ENCODE measurements at places on chromosomes 3 and 15.

- peak; percentile 96 for DNase-seq
Measured at GRCh38 chr15:73897441-73898261, 24.3 kb downstream of the TBC1D21 start.

DNA sequence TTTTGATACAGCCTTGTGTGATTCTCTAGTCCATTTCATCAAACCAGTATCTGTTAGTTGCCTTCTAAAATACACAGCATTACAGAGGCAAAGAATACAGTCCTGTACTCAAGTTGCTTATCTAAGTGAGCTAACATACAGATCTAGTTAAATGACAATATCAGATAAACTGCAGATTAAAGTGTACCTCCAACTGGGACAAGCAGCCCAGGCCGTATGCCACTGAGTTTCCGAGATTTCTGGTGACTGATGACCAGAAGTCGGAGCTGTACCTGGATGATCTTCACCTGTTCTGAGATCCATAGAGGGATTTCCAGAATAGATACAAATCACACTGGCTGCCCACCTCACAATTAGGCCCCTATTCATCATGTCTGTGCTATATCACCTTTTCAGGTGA, 6.3 kb upstream of the TRIM59 start:
- DNase-seq, result no peak

DNA sequence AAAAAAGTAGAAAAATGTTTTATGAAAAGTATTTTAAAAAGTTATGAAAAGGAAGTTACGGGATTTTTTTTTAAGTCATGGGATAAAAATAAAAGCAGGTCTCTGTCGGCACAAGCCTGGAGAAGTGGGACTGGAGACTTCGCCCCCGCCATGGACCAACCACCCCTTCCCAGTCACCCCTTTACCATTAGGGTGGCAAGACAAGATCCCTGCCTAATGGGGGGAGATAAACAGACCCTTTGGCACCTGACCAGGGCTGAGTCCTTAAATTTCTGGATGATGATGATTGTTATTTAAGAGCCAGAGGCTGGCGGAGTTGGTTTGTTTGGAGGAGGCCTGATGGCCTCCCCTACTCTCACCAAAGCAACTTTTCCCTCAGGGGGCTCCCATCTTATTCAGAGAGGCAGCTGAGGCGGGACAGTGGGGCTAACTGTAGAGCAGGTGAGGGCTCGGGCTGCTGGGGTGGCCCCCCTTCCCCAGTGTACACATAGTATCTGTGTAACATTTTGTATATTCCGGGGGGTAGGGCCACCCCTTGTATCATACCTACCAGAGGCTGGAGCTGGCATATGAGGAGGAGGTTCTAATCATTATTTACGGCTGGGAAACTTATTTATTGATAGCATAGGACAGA, 74.0 kb downstream of the ADAMTS7 start:
- no peak for DNase-seq

DNA sequence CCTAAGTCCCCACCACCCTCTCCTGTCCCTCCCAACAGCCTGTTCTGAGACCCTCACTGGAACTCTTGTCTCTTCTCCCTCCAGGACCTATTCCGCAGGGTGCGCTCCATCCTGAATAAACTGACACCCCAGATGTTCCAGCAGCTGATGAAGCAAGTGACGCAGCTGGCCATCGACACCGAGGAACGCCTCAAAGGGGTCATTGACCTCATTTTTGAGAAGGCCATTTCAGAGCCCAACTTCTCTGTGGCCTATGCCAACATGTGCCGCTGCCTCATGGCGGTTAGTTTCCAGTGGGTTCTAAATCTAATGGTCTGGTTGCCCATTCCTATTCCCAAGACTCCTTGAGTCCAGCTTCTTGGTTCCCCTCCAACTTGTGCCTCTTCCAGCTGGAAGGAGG, 9.3 kb downstream of the EIF4G1 start:
- no peak for DNase-seq

DNA sequence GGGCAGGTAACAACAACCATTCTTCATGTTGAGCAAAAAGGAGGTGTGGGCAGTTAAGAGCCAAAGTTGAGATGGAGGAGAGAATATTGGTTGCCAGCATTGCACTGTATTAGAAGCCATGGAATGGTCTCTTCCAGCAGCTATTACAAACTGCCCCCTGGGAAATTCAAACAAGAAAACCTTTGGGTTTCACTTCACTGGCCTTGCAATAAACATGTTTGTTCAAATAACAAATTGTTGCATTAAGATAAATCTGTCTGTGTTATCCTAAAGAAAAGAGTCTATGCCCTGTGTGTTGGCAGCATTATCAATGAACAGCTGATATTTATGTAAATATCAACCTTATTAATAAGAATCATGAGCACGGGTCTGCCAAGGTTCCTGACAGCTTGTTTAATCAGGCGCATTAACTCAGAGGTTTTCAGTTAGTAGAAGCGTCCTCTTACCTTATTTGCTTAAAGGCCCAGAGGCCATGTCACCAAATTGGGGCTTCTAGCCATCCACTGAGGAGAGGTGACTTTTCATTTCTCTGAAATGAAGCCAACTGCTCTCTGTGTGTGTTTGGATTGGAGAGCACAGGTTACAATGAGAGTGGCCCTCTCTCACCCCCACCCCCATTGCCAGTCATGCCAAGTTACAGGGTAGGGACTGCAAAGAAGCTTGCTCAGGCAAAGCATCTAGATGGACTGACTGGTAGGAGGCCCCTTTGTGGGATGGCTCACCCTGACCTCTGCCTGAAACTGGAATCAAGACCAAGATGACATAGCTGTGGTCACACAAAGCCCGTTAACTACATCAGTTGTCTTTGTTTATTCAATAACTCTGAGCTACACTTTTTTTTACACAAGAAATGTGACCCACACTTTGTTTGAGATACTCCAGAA, 10.5 kb downstream of the FILIP1L start:
- DNase-seq, result peak; percentile 56

DNA sequence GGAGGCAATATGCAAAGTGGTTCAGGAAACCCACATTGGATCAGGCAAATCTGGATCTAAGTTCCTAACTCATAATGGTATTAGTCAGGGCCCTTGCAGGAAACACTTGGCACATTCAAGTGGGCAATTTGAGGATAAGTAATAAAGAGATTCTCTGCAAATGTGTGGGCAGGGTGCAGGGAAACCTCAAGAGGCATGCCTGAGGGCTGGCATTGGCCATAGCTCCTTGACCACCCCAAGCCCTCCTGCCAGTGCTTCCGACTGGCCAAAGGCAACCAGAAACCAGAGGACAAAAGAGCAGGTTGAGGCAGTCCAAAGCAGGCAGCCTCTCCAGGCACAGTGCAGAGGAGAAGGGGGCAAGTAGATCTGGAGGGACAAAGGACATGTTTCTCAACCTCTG, 130.8 kb upstream of the SNTN start:
- no peak for DNase-seq

GRCh38 chr3:138898301-138898700, 48.6 kb downstream of the FOXL2 start:
- peak; percentile 19 for DNase-seq

- DNase-seq, result peak; percentile 5
Measured at GRCh38 chr3:65749066-65749465, 289.7 kb downstream of the MAGI1 start.

GRCh38 chr3:45795509-45795881, 841 bp downstream of the SLC6A20 start:
- DNase-seq, result no peak

DNA sequence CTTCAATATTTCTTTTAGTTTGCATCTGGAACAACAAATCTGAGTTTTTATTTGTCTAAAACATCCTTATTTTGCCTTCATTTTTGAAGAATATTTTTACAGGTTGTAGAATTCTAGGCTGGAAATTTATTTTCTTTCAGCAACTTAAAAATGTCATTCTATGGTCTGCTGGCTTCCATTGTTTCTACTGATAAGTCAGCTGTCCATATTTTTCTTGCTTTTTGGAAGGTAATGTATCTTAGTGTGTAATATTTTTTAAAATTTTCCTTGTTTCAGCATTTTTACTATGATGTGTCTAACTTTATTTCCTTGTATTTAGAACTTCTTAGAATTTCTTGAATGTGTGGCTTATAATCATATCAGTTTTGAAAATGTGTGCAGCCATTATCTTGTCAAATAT, 37.0 kb downstream of the SEMA6D start:
- peak; percentile 3 for DNase-seq

- no peak for DNase-seq
Measured at GRCh38 chr3:146554151-146554760, 9.8 kb upstream of the PLSCR1 start.

DNA sequence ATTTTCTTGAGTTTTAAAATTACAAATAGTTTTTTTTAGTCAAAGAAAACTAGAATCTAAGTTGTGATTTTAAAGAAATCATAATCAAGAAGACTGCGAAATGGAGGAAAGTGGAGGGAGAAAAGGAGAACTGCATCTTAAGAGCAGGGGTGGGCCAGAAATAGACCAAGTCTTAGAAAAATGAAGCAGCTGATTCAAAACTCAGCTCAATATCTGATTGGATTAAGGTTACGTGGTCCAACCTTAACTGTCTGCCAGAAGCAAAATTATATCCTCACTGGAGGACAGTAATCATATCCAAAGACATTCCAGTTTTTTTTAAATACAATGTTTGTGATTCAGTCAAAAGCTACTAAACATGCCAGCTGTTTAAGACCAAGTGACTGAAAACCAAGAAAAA, 41.4 kb downstream of the CHSY1 start:
- DNase-seq, result peak; percentile 59

GRCh38 chr3:36648241-36649034, 115.9 kb downstream of the DCLK3 start:
- DNase-seq, result peak; percentile 90

- DNase-seq, result no peak
Measured at GRCh38 chr3:49625071-49625470, 49.1 kb upstream of the APEH start.

GRCh38 chr3:97885931-97886824, 64.4 kb downstream of the CRYBG3 start:
- DNase-seq, result no peak

DNA sequence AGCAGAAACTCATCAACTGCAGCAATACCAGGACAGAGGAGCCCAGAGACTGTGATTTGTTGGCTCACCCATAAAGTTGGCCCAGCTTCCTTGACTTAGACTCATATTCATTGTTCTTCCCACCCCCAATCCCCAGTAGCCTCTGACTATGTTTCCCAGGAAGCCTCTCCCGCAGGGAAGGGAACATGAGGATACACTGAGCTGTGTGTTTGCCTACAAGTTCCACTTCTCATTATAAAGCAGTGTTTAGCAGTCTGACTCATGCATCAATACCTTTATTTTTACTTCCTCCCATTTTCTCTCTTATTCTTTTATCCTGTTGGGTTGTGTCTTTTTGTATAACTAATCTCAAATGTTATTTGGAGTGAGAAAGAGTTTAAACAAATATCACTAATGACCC, 111.6 kb upstream of the PHLDB2 start:
- DNase-seq, result peak; percentile 88

- DNase-seq, result no peak
Measured at GRCh38 chr3:157491136-157491535, 12.1 kb downstream of the VEPH1 start.

GRCh38 chr3:76429581-76430177, 610.2 kb upstream of the ROBO2 start:
- no peak for DNase-seq

GRCh38 chr3:8069471-8069870, 432.2 kb upstream of the LMCD1 start:
- DNase-seq, result no peak

DNA sequence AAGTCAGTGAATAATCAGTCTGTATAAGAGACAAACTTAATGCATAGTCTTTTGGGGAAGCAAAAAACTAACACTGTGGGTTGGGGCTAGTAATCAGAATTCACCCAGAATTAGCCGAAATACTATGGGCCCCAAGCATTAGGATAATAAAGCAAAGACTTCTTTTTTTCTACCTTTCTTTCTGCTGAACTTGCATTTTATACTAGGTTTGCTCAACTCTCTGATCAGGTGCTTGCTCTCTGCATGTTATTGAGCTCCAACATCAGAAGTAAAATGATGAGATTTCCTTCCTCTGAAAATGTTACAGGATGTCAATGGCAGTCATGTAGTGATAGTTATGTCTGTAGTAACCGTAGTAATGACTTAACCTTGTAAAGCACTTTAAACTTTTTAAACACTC, 216.6 kb downstream of the KCNMB2 start:
- no peak for DNase-seq

DNA sequence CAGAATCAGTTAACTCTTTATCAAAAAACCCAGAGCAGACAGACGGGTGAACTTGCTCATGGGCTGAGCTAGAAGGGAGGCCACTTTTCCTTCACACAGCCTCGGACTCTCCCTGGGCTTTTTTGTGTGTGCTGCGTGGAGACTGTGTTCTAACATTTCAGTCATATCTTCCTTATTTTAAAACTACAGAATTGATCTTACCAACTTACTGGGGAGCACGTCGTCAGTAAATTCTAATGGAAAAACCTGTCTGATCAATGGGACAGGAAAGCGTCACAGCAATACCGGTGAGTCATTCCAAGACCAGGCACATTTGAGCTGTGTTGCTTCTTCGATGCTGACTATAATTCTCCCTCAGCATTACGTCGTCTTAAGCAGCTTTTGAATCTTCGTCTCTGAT, 145.1 kb downstream of the LPP start:
- DNase-seq, result no peak

DNA sequence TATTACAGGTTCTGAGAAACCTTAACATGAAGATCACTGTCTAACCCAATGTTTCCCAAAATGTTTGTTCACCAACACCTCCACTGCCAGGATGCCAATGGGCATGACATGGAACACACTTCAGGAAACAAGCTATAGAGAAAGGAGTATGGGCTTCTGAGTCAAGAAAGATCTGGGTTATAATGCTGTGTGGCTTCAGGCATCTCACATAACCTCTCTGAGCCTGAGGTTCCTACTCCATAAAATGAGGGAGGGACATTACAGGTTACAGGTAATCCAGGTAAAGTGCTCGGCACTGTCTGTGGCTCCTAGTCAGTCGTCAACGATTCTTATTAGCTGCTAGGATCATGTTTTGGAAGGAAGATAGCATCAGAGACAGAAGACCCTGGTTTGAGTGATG, 126.4 kb upstream of the SMAD3 start:
- DNase-seq, result no peak

GRCh38 chr15:39140060-39140604, 440.7 kb upstream of the THBS1 start:
- DNase-seq, result peak; percentile 91

GRCh38 chr15:48433226-48433886, 102.1 kb downstream of the DUT start:
- DNase-seq, result peak; percentile 84

DNA sequence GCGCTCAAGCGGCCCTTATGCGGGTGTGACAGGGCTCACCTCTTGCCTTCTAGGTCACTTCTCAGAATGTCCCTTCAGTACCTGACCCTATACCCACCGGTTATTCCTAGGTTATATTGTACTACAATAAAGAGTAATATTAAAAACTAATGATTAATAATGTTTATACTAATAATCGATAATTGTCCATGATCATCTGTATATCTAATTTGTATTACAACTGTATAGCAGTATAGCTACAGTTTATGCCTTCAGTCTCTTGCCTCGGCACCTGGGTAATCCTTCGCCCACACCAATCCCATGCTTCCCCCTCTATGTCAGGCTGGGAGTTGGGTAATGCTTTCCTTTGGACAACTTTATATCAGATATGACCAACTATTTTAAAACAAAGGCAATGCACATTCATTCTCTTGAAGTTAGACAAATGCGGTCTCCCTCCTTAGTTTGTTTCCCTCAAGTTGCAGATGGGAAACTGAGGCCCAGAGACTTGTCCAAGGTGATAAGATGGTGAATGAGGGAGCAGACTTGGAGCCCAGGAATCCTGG, 3.4 kb downstream of the FAH start:
- no peak for DNase-seq

GRCh38 chr15:69472562-69472961, 19.9 kb downstream of the RPLP1 start:
- no peak for DNase-seq

Data from fibroblast of mammary gland (primary cell).